ENCODE measurements at places on chromosomes 7 and 10.

GRCh38 chr7:148650232-148650858, 48.4 kb upstream of the CUL1 start:
- DNase-seq = no peak

DNA sequence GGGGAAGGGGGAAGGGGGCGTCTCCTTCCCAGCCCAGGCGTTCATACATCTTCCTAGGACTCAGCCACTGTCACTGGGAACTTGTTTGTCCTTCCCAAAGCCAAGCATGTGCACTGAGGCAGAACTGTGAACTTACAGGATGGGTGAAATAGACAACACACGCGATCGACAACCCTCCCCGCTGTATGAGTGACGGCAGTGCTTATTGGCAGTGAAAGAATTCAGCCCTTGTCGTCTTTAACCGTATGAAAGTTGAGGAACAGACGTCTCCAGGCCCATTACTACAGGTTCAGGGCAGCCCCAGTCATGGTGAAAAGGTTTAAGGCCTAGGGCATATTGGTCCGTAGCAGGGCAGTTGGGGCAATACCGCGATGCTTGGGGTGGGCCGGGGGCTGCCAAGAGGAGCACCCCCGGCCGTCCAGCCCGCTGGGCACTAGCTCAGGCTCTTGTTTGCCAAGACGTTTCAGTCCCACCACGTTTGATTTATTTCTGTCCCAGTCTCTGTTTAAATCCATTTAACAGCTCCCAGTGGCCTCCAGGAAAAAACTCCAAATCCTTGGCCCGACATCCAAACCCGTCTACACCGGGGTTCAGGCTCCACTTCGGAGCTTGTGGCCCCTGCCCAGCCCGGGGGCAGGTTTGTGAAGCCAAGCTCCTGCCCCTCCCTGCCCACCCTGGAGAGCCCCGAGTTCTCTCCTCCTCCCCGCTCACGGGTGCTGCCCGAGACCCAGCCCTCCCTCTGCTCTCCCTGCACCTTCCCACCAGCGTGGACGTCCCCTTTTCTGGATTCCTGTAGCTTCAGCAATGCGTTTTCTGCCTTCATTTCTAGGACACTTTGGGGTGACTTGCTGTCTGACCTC, 159.8 kb downstream of the DNAJB6 start:
- no peak for DNase-seq

GRCh38 chr7:2725178-2726105, 37.4 kb downstream of the AMZ1 start:
- no peak for DNase-seq

DNA sequence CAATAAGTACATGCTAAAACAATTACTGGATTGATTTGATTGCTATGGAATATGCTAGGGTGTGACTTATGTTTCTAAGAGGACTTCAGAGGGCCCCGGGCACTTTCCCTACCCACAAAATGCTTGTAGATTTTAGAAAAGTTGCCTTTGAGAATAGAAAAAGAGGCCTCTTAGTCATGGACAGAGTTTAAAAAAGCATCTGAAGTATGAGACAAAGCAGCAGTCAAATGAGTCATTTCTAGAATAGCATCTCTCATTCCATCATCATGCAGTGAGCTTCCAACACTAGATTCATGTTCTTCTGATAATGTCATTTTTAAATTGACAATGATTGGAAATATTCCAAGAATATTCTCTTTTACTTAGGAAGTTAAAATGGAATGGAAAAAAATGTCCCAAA, 675.1 kb upstream of the PCDH15 start:
- no peak for DNase-seq

- DNase-seq = no peak
Measured at GRCh38 chr10:113927440-113927839, 73.0 kb downstream of the NHLRC2 start.

DNA sequence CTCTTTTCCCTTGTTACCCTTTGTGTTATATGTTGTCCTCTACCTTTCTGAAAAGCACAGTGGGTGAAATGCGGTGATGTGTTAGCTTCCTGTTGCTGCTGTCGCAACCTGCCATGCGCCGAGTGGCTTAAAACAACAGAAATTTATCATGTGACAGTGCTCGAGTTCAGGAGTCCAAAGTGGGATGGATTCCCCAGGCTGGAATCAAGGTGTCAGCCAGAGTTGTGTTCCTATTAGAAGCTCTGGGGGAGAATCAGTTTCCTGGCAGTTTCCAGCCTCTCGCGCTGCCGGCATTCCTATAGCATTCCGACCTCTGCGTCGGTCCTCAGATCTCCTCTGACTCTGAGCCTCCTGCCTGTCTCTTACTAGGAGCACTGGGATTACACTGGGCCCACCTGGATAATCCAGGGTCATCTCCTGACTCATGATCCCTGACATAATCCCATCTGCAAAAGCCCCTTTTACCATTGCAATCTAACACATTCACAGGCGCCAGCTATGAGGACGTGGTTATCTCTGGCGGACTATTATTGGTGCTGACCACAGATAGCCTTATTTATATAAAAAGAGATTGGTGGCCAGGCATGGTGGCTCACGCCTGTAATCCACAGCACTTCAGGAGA, 207.5 kb downstream of the CUX1 start:
- DNase-seq = no peak

- DNase-seq = no peak
Measured at GRCh38 chr7:150753826-150754603, 16.8 kb downstream of the GIMAP5 start.

- DNase-seq = no peak
Measured at GRCh38 chr10:56586461-56586891, 225.4 kb upstream of the ZWINT start.

DNA sequence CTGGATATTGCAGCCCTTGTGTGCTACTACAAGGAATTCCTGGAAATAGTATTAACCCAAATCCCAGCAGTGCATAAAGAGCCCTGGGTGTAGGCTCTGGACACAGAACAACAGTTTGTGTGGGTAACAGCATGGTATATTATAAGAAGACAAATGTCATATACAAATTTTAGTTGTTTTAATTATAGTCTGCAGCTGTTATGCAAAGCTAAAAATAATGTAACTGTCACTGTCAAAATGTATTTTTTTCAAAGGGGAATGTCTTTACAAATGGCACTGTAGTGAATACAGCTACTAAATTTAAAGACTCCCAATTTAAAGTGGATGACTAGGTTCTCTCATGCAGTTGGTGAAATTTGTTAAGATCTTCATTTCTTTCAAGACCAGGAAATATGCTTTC, 339.0 kb downstream of the GPR37 start:
- no peak for DNase-seq

DNA sequence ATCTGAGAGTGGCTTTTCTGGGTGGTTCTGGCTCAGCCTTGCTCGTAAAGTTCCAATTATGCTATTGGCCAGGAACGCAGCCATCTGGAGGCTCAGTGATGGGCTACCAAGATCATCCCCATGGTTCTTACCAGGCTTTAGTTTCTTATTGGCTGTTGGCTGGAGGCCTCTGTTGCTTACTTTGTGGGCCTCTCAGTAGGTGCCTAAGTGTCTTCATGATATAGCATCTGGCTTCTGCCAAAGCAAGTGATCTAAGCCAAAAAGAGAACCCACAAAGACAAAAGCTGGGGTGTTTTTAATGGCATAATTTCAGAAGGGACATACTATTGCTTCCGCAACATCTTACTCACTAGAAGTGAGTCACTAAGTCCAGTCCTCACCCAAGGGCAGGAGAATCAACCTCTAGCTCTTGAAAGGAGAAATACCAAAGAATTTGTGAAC, 132.0 kb upstream of the MDFIC start:
- DNase-seq = no peak

GRCh38 chr10:62511238-62511637, 137.1 kb downstream of the ZNF365 start:
- DNase-seq = no peak

DNA sequence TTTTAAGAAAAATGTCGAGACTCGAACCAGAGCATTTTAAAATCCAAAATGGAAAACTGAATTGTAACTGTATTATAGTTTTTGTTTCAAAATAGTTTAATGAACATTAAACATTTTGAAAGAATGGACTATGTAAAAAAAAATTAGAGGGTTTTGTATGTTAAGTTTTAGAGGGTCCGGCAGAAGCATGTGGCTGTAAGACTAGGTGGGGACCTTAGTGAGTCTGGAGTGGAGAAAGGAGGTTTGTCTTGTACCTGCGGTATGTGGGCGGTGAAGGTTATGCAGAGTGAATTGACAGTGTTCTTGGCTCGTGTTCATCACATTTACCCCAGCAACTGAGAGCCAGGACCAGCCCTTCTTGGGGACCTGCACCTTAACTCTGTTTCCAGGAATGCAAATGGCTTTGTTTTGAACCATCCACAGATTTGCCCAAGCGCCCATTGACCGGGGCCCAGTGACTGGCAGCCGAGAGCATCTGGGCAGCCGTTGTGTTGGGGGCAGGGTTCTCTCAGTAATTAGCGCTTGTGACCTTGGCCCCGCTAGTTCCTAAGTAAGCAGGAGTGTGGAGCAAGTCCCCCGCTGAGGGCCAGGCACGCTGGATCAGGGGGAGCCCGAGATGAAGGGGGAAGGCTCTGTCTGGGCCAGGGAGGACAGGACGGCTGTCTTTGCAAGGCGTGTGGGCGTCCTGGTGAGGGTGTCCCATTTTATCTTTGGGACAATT, 1.4 kb upstream of the KLF6 start:
- DNase-seq = no peak

DNA sequence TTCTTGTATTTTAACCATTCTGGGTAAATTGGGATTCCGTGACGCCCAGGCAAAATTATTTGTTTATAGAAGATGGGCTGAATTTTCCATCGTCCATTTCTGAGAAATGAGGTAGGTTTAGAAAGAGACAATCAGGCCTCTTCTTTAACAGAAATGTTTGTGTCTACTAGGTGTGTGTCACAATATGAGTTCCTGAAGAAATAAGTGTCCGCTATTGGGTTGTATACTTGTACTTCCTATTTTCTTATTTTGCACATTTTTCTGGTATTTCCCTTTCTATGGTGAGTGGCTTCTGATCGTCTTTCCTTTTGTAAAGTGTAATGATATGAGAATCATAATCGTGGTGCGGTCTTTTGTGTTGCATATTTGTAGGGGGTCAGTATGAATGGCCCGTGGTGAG, 83.9 kb downstream of the TCF7L2 start:
- no peak for DNase-seq

- DNase-seq = no peak
Measured at GRCh38 chr10:112002206-112002605, 181.4 kb downstream of the GPAM start.

GRCh38 chr10:69640196-69640980, 10.3 kb downstream of the FAM241B start:
- DNase-seq = no peak

DNA sequence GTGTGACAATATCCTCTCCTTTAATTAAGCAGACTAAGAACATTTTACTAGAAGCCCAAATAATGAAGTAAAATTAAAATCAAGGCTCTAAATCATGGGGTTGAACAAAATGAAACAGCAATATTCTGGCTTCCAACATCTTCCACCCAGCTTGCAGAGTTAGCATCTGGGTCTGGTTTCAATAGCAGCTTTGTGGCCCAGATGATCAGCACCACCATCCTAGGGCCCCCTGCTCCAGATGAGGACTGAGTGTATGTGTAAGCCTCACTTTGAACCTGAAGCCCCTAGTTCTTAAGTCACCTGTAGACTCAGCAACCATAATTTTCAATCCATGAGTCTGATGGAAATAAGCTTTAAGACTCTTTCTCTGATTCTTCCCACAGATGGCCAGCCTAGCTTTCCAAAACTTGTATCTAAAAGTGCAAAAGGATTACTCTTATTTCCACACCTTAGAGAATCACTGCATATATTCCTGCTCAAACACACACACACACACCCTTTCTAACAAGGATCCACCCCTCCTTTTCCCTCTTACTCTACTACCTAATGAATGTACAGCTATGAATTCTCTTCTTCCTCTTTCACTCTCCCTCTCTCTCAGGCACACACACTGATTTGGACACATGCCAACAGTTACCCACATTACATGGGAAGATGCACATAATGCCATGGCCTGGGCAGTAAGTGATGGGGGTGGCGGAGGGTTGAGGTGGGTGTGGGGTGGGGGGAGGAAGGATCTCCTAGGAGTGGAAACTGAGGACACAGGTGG, 3.5 kb downstream of the DENND11 start:
- DNase-seq = no peak

DNA sequence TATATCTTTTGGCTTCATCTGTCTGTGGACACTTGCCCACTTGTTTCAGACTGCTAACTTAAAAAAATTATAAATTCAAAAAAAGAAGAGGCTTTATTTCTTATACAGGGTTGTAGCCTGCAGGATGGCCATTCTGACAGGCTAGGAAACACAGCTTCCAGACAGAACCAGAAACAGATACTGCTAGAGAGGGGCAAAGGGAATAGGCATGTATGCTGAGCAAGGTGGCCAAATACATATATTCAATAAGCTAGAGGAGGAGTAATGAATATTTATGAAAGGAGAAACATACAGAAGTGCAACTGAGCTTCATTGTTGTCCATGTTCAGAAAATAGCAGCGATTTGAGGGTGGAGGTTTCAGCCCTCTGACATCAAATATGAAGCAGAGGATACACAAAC, 22.0 kb upstream of the MAGI2 start:
- no peak for DNase-seq

- DNase-seq = no peak
Measured at GRCh38 chr7:4733936-4734528, 41.4 kb upstream of the AP5Z1 start.

DNA sequence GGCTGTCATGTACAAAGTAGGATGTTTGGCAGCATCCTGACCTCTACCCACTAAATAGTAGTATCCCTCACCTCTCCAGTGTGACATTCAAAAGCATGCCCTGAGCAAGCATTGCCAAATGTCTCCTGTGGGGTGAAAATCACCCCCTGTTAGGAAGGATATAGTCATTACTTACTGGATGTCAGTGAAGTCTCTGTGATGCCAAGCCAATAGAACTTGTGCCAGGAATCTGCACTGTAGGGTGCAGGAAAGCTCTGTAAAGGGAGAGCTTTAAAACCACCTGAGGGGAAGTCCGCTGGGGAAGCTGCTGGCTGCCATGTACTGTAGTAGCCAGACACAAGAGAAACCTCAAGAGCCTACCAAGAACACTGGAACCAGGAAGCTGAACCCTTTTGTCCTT, 170.7 kb upstream of the DKK1 start:
- DNase-seq = no peak

DNA sequence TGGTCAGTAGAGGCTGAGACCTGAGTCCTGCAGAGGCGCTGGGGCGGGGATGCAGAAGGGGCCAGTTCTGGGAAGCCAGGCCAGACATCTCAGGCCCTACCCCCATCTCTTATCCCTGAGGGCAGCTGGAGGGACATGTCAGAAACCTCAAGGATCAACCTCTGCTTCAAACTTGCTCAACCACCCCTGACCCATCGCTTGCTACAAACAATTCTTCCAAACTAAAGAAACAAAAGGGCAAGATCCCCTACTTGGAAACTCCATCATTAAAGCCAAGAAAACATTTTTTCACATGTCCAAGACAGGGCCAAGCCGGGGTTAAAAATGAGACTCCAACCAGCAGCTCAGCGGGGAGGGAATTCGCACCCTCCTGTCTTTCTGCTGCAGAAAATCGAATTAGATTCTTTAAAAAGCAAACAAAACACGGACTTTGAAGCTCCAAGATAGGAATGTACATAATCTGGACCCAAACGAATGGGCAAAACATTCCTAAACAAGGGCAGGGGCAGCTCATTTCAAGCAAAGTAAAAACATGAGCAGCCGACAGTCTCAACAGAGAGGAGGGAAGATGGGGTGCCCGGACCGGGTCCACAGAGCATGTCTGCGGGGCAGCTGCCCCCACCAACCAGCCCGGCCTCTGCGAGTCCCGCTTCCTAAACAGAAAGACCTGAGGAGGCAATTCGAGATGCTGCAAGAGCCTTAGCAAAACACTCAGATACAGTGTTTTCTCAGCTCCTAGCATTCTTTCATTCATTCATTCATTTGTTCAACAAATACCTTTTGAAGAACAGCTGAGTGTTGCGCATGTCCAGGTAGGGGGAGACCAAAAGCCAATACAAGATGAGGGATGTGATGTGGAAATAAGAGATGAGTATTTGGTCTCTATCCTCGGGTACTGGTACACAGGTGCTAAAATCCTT, 44.8 kb downstream of the CHST15 start:
- no peak for DNase-seq

All from stimulated activated CD8-positive, alpha-beta memory T cell treated with anti-CD3 and anti-CD28 coated beads, Interleukin-7, amount 100 ng/mL, for 1 hour (primary cell).